ENCODE measurements at places on chromosomes 1 and 21.

GRCh38 chr1:149848340-149849110, 50.8 kb upstream of the BOLA1 start:
- DNase-seq = peak; percentile 10

- no peak for DNase-seq
Measured at GRCh38 chr21:39915881-39916280, 48.6 kb downstream of the PCP4 start.

GRCh38 chr1:248847956-248848561, 10.0 kb downstream of the ZNF672 start:
- DNase-seq = no peak

- DNase-seq = no peak
Measured at GRCh38 chr1:56644064-56644918, 823 bp upstream of the PRKAA2 start.

GRCh38 chr1:224287714-224288113, 42.3 kb downstream of the NVL start:
- no peak for DNase-seq

- no peak for DNase-seq
Measured at GRCh38 chr21:19767546-19767945, 1230.7 kb upstream of the NCAM2 start.

GRCh38 chr1:225242611-225243010, 185.2 kb downstream of the LBR start:
- no peak for DNase-seq

- DNase-seq = no peak
Measured at GRCh38 chr1:33120436-33121231, 39.7 kb downstream of the AZIN2 start.

DNA sequence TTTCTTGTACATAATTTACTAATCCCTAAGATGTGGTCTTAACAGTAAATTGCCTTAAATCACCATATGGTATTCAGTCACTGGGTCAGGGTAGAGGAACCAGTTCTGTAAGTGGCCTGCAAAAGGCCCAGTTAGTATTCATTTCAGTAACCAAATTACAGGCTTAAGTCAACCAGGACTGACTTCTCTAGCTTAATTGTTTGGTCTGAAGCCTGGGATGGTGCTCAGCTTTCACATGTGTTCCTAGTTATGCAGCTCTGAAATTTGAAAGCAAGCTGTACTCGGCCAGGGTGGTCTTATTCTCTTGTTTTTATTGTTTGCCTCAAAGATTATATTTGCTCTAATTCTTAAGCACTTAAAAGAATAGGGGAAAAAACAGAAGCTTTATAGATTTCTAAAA, 144.6 kb downstream of the MAGI3 start:
- no peak for DNase-seq

GRCh38 chr1:46940307-46940706, 969 bp downstream of the CYP4A11 start:
- no peak for DNase-seq

DNA sequence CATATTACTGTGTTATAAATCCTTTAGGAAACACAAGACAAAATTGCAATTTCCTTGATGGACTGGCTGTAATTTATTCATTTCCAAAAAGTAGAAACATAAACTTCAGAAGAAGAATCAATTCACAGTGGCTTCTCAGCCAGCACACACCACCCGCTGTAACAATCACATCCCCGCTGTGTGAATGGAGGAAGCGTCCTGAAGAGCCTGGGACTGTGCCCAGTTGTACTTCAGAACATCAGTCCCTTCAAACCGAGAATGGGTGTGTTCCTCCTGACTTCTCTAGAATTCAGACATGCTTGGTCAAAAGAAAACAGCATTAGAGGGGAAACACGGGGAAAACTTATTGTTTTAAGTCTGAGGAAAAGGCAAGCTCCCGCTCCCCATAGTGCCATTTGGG, 28.8 kb upstream of the CD84 start:
- DNase-seq = no peak

- no peak for DNase-seq
Measured at GRCh38 chr1:87437663-87438295, 109.1 kb downstream of the LMO4 start.

DNA sequence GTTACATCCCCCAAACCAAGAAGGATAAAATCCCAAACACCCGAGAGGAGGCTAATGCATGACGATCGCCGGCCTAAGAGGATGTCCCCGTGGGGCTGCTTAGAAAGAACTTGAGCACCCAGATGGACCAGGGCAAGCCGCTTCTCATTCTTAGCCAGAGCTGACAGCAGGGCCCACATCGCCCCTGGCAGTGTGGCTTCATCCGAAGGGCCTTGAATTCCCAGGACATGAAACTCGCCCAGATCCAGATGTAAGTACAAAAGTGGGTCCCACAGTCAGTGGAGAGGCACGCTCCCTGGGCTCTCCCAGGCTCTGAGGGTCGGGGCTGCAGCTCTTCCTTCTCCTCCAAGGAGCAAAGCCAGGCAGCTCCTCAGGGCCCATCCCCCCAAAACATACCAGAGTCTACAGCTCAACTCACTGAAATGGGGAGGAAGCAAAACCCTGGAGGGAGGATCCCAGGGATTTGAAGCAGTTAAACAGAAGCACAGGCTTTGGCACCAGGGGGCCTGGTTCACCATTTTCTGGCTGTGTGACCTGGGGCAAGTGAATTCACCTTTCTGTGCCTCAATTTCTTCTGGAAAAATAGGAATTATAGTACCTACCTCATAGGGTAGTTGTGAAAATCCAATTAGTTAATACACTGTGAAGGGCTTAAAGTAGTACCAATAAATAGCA, 85.6 kb downstream of the MAN1C1 start:
- DNase-seq = no peak

GRCh38 chr1:234985516-234986294, 142.9 kb downstream of the TOMM20 start:
- no peak for DNase-seq

GRCh38 chr1:232822530-232822929, 17.3 kb downstream of the MAP10 start:
- DNase-seq = no peak

DNA sequence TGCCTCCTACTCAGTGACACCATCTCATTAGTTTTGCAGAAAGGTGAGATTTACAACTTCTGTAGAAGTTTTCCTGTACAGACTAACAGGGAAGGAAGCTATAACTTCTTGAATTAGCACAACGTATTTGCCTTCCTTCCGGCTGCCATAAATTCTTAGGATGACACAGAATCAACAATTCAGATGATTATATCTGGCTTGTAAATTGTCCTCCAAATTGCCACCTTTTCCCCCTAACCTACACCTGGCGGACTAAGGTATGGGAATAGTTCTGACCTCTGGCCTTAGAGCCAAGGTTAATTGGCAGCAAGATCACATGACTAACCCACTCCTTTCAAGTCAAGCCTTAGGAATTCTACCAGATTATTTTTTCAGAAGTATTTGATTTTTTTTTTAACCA, 284.3 kb downstream of the LMO4 start:
- DNase-seq = no peak

- no peak for DNase-seq
Measured at GRCh38 chr1:156337888-156338179, 258 bp downstream of the CCT3 start.

DNA sequence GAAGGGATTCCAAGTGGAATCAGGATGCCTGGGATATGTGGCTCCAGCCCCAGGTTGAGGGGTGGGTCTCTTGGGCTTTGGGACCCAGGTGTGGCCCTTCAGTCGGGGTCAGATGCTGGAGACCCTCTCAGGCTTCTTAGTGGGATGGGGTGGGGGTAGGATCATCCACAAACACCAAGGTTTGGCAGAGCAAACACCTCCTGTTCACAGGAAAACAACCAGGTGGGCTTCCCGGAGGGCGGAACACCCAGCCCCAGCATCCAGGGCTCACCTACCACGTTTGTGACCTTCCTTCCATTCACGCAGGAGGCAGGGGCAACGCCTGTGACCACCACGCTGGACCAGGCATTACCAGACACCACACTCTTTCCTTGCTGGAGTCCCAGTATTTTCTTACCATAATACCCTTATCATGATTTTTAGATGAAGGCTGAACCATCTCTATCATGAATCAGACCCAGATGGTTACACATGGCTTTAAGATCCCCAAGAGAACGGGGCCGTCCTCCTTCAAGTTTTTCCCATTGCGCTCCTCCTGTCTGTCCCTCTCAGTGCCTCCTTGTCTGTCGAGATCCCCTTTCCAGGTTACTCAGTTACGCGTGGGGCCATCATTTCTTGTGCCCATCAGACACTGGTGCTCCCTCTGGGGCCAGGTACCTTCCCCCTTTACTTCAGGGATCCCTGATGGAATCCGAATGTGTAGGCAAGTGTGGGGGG, 428.2 kb downstream of the NPHP4 start:
- DNase-seq = no peak

GRCh38 chr1:180926164-180926981, 13.7 kb downstream of the KIAA1614 start:
- peak; percentile 88 for DNase-seq

DNA sequence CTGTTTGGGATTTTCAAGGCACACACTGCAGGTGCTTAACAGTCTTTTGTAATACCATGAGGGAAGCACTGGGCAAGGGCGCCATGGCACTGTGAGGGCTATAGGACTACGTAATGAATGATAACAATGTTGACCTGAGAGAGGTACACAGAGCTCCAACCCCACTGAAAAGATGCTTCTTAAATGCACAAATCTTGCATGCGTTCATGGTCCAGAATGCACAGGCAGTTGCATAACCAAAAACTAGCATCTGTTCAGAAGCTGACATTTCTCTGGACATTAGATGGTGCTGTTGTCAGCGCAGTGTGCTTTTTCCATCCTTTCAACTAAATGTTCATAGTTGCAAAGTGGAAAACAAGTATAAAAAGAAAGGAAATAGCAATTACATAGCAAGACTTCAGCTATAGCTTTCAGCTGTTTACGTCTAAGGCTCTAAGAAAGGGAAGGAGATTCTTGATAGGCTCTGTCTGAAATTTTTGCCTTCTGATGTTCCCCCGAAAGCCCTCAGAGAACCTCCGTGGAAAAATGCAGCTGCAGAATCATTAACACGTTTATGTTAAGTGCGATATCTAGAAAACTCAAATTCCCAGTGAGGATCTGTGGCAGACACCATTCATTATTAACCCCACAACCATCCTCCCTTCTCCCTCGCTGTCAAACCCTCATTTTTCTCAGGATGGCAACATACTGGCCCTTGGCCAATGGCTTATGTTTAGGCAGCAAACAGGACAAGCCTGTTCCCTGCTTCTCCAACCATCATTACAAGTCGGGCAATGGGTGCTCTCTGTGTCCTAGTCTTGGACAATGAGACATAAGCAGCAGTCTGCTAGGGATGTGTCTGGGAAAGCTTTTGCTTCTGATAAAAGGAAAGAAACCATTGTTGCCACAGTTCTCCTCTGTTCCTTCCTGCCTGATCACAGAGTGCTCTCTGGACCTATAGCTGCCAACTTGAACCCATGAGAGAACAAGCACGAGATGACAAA, 8.2 kb upstream of the TARBP1 start:
- peak; percentile 58 for DNase-seq

GRCh38 chr1:153527023-153527682, 8.6 kb downstream of the S100A6 start:
- DNase-seq = no peak

GRCh38 chr1:218510153-218510772, 165.1 kb downstream of the TGFB2 start:
- no peak for DNase-seq

DNA sequence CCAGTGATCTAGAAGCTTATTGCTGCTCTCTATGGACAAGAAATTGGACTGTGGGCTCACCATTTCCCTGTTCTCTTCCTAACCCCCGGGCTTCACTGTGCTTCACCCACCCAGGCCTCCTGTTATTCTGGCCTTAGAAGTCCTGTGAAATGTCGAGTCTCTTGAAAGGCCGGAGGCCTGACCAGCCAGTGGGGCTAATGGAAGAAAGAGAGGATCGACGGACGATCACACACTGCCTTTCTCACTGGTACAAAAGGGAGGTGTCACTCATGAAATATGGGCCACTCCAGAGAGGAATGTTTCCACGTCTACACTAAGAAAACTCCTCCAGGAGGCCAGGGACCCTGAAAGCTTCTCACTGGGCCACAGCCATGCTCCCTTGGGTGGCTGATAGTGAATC, 36.1 kb downstream of the CACNA1S start:
- DNase-seq = no peak

GRCh38 chr1:30911059-30911954, 2.7 kb upstream of the SDC3 start:
- DNase-seq = peak; percentile 82

- DNase-seq = no peak
Measured at GRCh38 chr1:184388319-184388889, 1.6 kb downstream of the C1orf21 start.

- no peak for DNase-seq
Measured at GRCh38 chr21:45076245-45076711, 1.9 kb downstream of the ADARB1 start.

DNA sequence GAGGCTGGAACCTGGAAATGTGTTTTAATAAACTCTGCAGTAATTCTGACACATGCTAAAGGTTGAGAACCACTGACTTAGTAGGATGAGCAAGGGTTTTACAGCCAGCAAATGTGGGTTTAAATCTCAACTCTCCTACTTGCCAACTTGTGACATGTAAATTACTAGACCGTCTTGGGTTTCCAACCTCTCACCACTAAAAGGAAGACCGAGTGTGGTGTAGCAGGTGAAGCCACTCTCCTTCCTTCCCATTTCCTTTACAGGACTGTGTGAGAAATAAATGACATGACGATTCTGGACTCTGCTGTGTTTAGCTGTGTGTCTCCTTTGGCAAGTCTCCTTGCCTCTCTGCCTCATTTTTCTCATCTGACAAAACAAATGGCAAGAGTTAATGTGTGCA, 49.5 kb upstream of the DNAJC6 start:
- DNase-seq = no peak

- no peak for DNase-seq
Measured at GRCh38 chr1:59979666-59980065, 53.1 kb upstream of the CYP2J2 start.

- no peak for DNase-seq
Measured at GRCh38 chr1:87539147-87539546, 210.5 kb downstream of the LMO4 start.

DNA sequence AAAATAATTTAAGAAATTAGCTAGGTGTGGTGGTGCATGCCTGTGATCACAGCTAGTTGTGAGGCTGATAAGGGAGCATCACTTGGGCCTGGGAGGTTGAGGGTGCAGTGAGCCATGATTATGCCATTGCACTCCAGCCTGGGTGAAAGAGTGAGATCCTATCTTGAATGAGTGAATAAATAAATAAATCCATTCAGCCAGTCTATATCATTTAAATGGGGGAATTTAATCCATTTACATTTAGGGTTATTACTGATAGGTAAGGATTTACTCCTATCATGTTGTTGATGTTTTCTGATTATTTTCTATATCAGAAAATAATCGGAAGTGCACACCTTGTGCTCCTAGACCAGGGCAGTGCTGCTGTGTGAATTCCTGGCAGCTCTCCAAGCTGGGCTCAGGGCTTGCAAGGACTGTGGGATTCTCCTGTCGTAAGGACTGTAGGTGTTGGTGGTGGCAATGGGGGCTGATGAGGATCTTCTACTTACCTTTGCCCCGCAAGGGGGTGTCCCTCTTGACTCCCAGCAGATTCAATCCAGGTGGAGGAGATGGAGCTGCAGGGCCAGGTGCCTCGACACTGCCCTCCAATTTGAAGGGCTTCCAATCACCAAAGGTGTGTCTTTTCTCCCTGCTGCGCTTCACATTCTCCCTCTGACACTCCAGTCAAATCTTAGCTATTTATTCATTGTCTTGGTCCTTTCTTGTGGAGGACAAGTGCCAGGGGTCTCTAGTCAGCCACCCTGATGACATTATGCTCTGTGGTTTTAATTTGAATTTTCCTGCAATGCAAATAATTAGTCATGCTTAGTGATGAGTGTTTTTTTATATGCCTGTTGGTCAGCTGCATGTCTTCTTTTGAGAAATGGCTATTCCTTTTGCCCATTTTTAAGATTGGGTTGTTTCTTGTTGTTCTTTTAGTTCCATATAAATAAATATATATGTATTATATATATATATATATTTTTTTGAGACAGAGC, 14.1 kb upstream of the TRAPPC10 start:
- DNase-seq = no peak
